Stimulated activated CD4-positive, alpha-beta T cell treated with anti-CD3 and anti-CD28 coated beads, Interleukin-1b, Interleukin-23, amount 100 ng/mL, for 1 hour (primary cell): ENCODE measurements at places on chromosomes 11 and 22.

DNA sequence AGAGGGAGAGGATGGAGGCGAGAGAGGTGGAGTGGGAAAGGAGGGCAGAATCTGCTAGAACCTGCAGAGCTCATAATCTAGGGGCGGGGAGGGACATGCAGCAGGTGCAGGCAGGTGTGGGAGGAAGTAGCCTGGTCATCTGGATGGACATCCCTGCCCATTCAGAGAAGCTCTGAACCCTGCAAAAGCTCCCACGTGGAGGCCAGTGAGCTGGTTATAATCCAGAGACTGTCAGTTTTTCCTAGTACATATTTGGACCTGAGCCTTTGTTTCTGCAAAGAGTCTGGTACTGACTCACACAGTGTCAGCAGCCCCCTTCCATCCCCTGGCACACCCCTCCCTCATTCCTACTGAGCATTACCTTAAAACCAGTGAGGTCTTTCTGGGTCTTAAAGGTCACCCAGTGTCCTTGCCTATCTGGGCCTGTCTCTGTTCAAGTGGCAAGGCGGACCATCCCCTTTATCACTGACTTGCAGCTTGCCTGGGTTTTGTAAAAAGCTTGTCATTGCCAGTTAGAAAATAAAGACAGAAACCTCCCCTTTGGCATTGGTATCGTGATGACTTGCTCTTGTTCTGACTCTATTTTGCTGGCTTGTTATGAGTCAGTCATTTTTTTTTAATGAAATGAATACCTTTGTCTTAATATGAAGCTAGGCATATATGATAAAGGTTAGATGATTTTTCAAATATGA is 26.1 kb downstream of the PTPRJ start:
- DNase-seq, result no peak

GRCh38 chr22:18965526-18966421 is 29.7 kb upstream of the PRODH start:
- no peak for DNase-seq

- no peak for DNase-seq
These were observed 46.4 kb downstream of the PAX6 start for GRCh38 chr11:31764766-31765165.

- no peak for DNase-seq
These were observed 2.7 kb upstream of the VPREB3 start for GRCh38 chr22:23756891-23757290.
